ENCODE measurements at places on chromosomes 11 and 22.

- DNase-seq: no peak
Observed at GRCh38 chr11:71096751-71097388, 155.5 kb downstream of the SHANK2 start.

GRCh38 chr11:123216249-123216648 is 21.2 kb upstream of the CLMP start:
- no peak for DNase-seq

- peak; percentile 45 for DNase-seq
Observed at GRCh38 chr11:69718147-69718546, 14.3 kb upstream of the FGF19 start.

GRCh38 chr11:20207781-20208621 is 47.7 kb upstream of the DBX1 start:
- DNase-seq: no peak

DNA sequence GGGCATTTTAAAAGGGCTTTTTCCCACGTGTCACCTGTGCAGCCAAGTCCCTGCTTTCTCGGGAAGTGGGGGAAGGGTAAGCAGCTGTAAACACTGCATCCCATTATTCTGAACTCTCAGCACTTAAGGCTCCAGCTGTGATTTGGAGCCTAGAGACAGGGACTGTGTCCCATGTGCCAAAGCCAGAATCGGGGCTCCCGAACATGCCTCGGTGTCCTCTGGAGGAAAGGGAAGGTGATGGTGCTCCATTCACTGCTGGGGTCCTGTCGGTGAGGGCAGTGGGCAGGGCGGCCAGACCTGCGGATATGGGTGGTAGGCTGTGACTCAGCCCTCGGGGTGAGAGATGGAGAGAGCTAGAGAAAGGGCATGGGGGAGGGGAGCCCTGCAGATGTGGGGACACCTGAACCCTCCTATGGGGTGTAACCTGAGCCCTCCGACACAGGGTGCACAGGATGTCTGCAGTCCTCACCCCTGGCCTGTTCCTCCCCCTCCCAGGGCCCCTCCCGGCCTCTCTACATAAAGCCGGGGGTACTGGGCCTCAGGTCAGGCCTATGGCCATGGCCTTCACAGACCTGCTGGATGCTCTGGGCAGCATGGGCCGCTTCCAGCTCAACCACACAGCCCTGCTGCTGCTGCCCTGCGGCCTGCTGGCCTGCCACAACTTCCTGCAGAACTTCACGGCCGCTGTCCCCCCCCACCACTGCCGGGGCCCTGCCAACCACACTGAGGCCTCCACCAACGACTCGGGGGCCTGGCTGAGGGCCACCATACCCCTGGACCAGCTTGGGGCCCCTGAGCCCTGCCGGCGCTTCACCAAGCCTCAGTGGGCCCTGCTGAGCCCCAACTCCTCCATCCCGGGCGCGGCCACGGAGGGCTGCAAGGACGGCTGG is 31.8 kb downstream of the CAPN1 start:
- DNase-seq: no peak

GRCh38 chr11:7021318-7021717 is 1.0 kb downstream of the NLRP14 start:
- no peak for DNase-seq

- no peak for DNase-seq
Observed at GRCh38 chr11:129440028-129440713, 64.5 kb downstream of the BARX2 start.

GRCh38 chr11:2540992-2541680 is 96.3 kb downstream of the KCNQ1 start:
- no peak for DNase-seq

- peak; percentile 25 for DNase-seq
Observed at GRCh38 chr11:75055511-75055910, 41.2 kb downstream of the OR2AT4 start.

Data from erythroblast (primary cell).